ENCODE measurements at places on chromosomes 6 and 20. TPM values are rescaled to one million over a fixed set of nuclear protein-coding genes. Genes with fewer than 3 reads are reported as not detected.

- no peak for DNase-seq
Measured at GRCh38 chr6:118240878-118241528, 307.1 kb upstream of the PLN start.

DNA sequence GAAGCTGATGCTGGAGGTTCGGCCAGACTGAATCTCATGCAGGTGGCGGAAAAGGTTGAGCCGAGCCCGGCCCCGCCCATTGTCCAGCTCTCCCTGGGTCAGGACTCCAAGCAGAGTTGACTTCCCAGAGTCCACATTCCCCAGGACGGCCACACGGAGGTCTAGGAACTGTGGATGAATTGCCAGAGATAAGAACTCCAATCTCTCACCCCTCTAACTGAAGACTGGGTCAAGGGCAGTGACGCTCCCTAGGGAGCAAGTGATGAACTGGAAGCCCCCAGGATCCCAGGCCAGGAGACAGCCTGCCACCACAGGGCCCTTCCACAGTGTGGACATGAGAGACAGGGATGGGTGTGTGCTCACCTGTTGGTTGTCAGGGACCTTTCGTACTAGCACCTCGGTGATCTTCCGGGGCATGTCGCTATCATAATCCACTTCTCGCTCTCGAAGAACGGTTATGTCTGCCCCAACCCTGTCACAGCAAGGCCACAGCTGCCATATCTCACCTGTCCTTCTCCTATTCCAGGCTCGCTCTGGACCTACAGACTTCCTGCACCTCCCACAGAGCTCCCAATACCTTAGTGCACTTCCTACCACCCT, 3.6 kb downstream of the GTPBP2 start:
- no peak for DNase-seq

DNA sequence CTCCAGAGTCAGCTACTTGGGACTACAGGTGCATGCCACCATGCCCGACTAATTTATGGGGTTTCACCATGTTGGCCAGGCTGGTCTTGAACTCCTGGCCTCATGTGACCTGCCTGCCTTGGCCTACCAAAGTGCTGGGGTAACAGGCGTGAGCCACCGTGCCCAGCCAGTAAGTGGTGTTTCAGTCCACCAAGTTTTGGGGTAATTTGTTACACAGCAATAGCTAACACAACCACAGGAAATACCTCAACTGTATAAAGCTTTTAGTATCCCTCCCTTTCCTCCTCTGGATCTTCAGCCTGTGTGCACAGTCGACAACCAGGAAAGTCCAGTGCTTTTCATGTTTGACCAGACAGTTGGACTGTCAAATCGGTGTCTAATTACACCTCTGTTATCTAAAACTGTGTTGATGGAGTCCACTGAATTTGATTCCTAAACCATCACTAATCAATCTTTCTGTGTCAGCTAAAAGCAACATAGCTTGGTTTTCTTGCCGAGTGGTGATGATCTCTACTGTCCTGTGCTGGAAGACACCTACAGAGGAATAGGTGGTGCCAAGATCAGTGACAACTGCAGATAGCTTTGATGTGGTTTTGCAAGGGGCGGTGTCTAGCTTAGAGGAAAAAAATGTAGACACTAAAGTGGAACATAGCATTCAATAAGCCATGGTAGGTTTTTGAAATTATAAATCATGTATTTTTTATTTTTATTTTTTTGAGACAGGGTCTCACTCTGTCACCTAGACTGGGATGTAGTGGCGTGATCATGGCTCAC, 22.2 kb upstream of the ZBTB2 start:
- DNase-seq, result no peak

DNA sequence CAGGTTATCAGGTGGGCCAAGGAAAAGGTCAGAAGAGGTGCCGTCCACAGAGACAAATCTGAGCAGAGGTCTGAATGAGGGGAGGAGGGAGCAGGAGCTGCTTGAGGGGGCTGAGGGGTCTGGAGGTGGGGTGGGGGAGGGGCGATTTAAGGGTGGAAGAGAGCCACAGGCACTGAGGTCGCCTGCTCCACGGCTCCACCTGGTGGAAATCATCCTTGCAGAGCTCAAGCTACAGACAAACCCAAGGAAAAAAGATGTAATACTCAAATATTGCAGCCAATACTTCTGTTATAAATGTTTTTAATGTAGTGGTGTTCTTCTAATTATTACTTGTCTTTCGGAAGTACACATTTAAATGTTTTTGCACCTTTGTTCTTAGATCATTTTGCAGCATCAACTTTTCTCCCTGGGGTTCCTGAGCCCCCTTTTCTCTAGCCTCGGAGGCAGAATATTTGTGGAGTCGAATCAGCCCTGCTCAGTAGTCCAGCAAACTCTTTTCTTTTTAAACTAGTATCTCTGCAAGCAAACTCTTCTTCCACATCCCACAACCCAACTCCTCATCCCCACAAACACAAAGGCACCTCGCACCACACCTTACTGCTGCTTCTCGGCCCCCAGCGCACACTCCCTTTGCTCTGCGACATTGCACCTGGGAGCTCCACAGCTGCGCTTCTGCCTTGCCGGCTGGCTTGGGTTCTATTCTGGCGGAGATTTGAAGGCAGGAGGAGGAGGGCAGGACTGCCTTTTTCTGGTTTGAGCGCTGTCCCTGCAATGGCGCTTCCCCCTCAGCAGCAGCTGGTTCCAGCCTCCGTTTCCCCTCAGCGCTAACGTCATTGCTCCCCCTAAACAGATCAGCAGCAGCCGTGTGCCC, 51.0 kb upstream of the TFAP2A start:
- no peak for DNase-seq

DNA sequence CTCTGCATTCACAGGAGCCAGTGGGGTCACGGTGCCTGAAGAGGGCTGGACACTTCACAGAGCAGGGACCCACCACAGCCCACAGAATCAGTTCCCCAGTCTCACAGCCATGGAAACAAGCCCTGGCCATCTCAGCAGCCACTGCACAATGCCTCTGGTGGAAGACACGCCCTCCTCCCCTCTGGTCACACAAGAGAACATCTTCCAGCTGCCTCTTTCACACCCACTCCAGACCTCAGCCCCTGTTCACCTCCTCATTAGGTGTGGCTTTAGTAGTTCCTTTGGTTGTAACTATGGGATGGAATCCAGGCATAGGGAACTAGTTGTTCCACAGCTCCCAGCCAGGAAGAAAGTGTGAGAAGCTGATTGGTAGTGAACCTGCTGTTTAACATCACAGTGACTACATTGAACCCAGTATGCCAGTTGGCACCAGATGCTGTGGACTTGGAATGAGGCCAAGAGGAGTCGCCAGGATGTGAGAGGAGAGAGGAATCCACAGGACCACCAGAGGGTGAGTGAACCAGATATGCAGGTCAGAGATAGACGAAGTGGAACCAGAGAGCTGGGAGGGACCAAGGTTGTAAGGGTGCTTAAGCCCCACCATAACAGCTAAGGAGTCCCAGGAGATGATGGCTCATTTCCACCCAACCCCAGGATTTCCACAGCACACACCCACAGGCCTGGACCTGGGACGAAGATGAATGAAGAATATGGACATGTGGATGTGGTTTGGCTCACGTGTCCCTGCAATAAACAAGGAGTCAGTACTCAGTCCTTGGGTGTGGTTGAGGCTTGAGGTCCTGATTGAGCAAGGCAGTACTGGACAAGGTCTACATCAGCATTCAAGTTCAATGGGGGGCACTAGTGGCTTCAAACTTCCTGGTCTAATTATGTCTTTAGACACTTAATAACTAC, 8.8 kb upstream of the BTN3A3 start:
- DNase-seq, result no peak

GRCh38 chr6:170091000-170091638, 199.8 kb downstream of the DLL1 start:
- DNase-seq, result no peak

The ELOVL4 gene
- polyA plus RNA-seq, result 3.0 TPM

GRCh38 chr6:168042426-168043192, 36.4 kb downstream of the FRMD1 start:
- DNase-seq, result no peak

DNA sequence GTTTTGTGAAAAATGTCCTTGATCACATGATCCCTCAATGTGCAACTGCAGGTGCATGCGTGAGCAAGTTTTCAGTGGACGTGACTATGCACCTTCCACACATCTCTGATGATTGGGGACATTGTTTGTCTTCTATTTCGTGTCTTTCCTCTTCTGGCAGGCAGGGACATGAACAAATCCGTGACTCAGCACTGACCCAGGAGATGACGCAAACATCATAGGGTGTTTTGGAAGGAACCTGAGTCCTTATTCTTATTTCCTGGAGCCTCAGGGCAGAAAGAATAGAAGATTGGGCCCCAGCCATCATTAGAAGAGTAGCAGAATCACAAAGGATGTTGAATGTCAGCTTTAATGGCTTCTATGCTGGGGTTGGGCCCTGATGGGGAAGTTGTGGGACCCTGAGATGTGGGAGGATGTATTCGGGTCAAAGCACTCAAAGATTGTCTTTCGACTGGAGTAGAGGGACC, 11.9 kb upstream of the SIRPD start:
- DNase-seq, result no peak

The SNTA1 gene
- 13.8 TPM for polyA plus RNA-seq

DNA sequence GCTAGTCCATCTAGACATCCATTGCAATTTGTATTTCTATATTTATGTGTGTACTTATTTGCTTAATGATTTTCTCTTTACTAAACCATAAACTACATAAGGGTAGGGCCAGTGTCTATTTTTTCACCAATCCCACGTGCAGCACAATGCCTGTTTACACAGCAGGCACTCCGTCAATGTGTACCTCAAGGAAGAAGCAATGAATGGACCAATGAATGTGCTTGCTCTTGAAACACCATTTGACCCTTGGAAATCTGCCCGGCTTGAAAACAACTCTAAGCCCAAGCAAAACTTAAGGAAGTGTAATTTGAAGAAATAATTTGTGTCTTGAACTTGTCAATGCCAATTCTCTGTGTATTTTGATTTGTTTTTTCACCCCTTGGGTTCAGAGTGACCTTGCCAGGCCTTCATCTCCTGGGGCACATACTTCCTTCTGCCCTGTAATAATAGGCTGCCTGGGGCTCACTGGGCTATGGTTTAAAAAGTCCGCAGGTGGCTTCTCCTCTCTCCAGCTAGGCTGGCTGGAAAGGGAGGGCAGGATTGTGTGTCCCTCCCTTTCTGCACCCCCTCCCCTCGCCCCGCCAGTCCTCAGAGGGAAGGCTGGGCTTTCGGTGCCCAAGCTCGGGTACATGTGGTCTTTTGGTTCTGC, 140.8 kb upstream of the ARMC2 start:
- no peak for DNase-seq

- no peak for DNase-seq
Measured at GRCh38 chr20:57893366-57893999, 183.7 kb upstream of the PMEPA1 start.

The GPR63 gene
- 4.3 TPM for polyA plus RNA-seq

The HLA-DQB1 gene
- polyA plus RNA-seq, result 13.7 TPM

GRCh38 chr6:15947923-15948322, 181.0 kb upstream of the MYLIP start:
- DNase-seq, result no peak

The STK4 gene
- polyA plus RNA-seq, result 14.8 TPM

- DNase-seq, result no peak
Measured at GRCh38 chr6:13484827-13485226, 2.6 kb downstream of the GFOD1 start.

GRCh38 chr6:139557547-139557946, 183.1 kb upstream of the CITED2 start:
- DNase-seq, result no peak

GRCh38 chr6:18090349-18090786, 32.1 kb downstream of the NHLRC1 start:
- no peak for DNase-seq

GRCh38 chr6:121867095-121867494, 431.6 kb downstream of the GJA1 start:
- DNase-seq, result no peak

The ADA gene
- polyA plus RNA-seq, result 4.5 TPM

DNA sequence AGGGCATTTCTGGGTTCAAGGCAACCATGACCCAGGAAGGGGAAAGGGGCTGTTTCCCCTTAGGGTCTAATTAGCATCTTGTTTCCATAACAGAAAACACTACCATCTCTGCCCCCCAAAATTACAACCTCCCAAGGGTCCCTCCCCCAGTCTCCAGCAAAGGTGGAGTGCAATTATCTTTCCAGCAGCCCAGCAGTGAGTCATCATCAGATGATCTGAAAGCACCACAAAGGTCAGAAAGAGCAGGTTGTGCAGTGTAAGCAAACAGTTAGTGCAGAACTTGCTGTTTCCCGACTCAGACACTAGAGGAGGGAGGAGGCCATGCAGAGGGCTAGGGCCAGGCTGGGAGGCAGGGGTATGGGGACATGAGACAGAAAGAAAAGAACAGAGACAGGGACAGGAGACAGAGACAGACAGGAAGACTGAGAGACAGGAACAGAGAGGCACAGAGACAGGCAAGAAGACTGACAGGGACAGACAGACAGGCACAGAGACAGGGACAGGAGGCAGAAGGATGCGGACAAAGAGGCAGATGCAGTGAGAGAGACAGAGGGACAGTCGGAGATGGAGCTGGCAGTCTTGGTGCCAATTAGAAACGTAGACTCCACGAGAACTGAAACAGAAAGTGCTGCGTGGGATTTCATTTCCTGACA, 62.5 kb downstream of the PYGB start:
- peak; percentile 9 for DNase-seq

- no peak for DNase-seq
Measured at GRCh38 chr6:151112130-151112529, 127.6 kb upstream of the AKAP12 start.

- DNase-seq, result no peak
Measured at GRCh38 chr20:36465109-36466080, 75.9 kb upstream of the MYL9 start.

The RRP36 gene
- 54.1 TPM for polyA plus RNA-seq

DNA sequence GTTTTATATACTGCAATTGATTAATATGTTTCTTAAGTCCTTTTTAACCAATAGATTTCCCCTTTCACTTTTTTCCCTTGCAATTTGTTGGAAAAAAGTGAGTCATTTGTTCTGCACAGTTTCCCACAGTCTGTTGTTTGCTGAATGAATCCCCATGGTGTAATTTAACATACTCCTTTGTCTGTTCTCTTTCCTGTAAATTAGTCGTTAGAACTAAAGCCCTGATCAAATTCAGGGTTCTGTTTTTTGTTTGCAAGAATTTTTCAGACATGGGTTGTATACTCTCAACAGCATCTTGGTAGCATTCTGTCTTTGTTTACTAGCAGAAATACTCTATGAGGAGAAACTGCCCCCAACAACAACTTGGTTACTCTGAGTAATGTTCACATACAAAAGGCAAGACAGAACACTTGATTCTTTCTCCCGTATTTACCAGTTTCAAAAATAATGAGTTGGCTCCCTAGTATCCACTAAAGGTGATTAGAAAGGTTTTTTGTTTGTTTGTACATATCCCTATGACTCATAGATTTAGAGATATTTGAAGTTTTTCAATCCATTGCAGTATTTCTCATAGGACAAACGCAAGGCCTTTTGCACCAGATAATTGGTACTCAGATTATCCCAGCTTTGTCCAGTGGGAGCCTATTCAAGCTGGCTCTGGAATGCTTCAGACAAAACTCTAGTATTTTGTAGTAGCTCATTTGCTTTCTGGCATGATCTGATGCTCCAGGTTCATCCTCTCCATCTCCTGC, 16.5 kb downstream of the BLOC1S5 start:
- no peak for DNase-seq

- DNase-seq, result no peak
Measured at GRCh38 chr6:130529569-130530149, 163.8 kb downstream of the TMEM200A start.

DNA sequence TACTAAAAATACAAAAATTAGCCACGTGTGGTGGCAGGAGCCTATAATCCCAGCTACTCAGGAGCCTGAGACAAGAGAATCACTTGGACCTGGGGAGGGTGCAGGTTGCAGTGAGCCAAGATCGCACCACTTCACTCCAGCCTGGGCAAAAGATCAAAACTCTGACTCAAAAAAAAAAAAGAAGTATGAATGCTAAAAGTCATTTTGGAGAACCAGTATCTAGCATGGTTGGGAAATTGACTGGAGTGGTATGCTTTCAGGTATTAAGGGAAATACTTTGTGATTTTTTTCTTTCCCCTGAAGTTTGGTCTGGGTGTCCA, 30.1 kb downstream of the PCMT1 start:
- DNase-seq, result no peak
